Sigmoid colon (tissue), 7 donors: ENCODE measurements at places on chromosomes 6 and 20.

GRCh38 chr6:77561768-77562314, 91.0 kb upstream of the MEI4 start:
- no peaks in the 10 kb centered on the region for H3K27me3 ChIP-seq
- DNase-seq = no peak
- no peak overlapping the region for H3K27ac ChIP-seq
- H3K4me1 ChIP-seq = no peaks in the 10 kb centered on the region
- H3K36me3 ChIP-seq = no peaks in the 10 kb centered on the region

DNA sequence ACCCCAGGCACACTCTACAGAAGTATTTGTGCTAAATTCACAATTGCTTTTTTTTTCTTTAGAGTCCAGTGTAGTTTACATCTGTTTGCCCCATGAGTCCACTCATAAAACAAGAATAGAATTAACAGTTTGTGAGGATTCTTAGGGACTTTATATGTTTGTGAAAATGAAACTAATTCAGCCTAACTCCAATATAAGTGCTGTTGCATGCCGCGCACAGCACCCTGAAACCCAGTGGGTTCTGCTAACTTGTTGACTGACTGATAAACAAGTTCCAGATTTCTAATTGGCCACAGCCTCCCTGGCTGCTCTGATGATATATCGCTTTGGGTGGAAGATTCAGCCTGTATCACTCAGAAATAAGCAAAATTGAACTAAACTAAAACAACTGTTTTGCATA, 561.4 kb downstream of the PKHD1 start:
- DNase-seq = no peak
- H3K27ac ChIP-seq = no peak overlapping the region
- no peaks in the 10 kb centered on the region for H3K36me3 ChIP-seq
- H3K27me3 ChIP-seq = no peaks in the 10 kb centered on the region

DNA sequence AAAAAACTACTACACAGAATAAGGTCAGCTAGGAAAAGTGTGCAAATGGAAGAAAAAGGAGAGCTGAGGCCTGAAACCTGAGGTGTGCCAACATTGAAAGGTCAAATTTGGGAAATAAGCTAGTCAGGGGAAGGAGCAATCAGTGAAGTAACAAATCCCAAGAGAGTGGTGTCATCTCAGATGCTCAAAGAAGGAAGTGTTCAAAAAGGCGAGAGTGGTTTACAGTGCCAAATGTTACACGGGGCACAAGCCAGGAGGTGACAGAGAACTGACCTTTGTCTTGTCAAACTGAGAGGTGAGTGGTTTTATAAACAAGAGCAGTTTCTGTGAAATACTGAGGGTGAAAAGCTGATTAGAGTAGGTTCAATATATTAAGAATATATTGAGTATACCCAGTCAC, 83.0 kb upstream of the TCF21 start:
- no peak overlapping the region for H3K27ac ChIP-seq
- no peak for DNase-seq
- H3K4me1 ChIP-seq = no peaks in the 10 kb centered on the region
- H3K27me3 ChIP-seq = no peaks in the 10 kb centered on the region
- H3K36me3 ChIP-seq = no peaks in the 10 kb centered on the region

DNA sequence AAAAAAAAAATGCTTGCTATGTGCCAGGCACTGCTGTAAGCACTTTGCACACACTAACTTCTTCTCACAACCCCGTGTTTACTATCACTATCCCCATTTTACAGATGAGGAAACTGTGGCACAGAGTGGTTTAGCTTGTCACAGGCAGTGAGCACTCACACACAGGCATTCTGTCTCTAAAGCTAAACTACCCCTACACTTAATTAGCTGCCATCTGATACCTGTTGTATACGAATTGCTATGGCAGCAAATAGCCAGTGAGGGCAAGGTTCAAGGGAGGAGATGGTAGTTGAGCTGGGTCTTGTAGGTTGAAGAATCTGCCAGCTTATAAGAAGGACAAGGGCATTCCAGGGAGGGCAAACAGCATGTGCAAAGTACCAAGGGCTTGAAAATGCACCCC, 5.2 kb downstream of the TNNC2 start:
- no peak overlapping the region for H3K27ac ChIP-seq
- H3K27me3 ChIP-seq = peaks cover 12% of the 10 kb centered on the region
- no peak overlapping the region for H3K4me3 ChIP-seq
- no peaks in the 10 kb centered on the region for H3K36me3 ChIP-seq

- H3K4me3 ChIP-seq = no peak overlapping the region
- peaks cover 25% of the 10 kb centered on the region for H3K4me1 ChIP-seq
- DNase-seq = no peak
- no peaks in the 10 kb centered on the region for H3K27me3 ChIP-seq
- H3K36me3 ChIP-seq = no peaks in the 10 kb centered on the region
Observed at GRCh38 chr20:33444797-33445560, 1.4 kb upstream of the SNTA1 start.
